Endothelial cell of umbilical vein (primary cell): ENCODE measurements at places on chromosomes 13 and 19.

DNA sequence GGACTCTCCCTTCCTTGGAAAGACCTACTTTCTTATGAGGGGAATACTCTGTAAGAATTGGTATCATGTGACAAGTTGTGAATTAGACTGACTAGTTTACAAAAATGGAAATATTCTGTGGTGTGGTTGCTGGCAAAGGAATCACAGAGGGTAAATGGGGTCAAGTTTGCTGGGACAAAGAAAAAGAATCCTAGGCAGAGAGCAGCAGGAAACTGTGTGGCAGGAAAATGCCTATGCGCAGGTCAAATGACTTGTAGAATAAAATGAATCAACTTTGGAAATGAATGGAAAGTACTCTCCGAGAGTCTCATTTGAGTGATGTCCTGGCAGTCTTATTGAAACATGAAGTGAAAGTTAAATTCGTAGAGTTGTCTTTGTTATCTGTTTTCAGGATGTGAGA, 1250.7 kb downstream of the UQCRFS1 start:
- DNase-seq: no peak

DNA sequence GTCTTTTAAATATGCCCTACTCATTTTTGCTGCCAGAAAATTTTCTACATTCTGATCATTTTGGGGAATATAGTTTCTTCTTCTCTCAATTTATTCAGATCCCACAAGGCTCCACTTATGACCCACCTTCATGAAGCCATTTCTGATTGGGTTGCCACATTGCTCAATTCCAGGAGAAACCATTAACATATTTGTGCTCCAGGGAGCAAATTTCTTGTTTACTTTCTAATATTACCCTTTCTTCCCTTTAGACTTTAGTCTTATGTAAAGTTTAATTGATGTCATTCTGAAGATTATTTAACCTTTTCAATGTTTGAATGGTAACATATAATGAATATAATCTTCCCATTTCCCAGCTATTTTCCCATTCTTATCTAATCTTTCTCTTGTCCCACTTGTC, 331.8 kb downstream of the ITGBL1 start:
- no peak for DNase-seq

GRCh38 chr13:96848286-96848685, 146.0 kb downstream of the OXGR1 start:
- DNase-seq: no peak

DNA sequence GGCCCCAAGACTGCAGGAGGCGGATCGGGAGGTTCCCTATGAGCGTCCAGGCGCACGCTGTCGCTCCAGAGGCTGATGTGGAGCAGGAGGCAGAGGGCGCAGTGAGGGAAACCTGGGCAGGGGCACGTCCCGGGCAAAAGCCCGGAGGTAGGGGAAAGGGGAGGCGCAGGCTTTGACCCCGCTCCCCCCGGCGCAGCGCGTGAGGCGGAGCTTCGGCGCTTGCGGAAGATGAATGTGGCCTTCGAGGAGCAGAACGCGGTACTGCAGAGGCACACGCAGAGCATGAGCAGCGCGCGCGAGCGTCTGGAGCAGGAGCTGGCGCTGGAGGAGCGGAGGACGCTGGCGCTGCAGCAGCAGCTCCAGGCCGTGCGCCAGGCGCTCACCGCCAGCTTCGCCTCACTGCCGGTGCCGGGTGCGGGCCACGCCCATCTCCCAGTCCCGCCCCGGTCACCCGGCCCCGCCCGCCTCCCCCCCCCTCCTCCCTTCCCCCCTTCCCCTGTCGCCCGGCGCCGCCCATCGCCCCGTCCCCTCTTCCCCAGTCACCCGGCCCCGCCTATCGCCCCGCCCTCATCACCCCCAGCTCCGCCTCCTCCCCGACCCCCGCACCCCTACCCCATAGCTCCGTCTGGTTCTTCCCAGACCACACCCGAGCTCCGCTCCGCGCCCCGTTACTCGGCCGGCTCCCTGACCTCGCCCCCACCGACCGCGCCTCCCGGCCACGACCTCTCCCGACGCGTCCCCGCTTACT, 4.1 kb downstream of the HMG20B start:
- DNase-seq: peak; percentile 52

DNA sequence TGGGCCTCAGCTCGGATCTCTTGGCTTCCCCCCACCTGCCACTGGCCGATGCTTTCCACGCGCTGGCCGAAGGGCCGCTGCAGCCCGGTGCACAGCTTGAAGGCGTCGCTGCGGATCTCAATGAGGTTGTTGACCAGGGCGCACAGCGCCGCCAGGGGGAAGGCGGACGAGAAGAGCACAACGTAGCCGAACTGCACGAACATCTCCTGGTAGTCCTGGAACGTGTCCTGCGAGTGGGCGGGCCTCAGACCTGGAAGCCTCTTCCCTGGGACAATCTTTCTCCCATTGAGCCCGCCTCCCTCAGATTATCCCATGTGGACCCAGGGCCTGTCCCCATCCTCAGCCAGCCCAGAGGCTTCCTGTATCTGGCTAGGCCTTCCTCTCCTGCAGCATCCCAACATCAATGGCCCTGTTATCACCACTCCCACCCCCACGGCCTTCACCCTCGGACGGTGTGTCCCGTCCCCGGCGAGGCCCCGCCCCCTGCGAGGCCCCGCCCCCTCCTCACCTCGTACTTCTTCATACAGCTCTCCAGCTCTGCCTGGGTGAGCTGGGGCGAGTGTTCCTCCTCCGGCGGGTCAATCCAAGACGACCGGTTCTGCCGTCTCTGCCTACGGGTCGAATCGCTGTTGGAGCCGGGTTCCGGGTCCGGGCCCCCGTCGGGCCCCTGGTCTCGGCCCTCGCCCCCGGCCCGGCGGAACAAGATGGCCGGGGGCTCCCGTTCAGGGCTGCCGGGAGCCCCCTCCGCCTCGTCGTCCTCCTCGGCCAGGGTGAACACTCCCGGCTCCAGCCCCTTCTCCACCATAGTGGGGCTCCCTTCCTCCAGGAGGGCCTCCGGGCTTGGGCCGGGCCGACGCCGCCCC, 6.8 kb downstream of the ANO8 start:
- peak; percentile 52 for DNase-seq
